ENCODE measurements at places on chromosomes 16 and 17.

- no peak for DNase-seq
These were observed 27.6 kb upstream of the CIBAR2 start for GRCh38 chr16:85139881-85140339.

DNA sequence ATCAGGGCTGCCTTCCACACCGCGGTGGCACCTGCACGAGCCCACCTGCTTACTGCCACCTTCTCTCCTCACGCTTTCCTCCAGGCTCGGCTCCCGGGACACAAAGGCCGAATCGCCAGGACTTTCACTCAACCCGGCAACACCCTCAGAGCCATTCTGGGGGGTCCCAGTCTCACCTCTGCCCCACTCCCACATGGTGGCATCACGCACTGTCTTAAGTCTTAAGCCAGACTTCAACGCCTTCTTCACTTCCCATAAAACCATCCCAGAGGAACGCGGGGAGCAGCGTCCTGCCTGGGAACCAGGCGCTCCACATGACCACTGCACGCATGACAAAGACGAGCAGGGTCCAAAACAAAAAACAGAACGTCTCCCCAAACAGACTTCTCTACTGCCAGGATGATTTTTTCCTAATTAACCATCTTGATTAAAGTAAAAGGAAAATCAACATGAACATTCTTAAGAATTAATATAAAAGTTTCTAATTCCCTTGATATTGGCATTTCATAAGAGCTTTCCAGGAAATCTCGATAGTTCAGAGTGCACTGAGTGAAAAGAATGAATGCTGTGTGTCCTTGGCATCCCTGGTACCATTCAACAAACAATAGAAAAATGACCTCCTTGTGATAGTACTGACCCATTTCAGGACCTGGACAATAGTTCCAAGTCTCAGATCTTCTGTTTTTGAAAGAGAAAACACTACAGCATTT is 2.6 kb downstream of the CANT1 start:
- DNase-seq = no peak

GRCh38 chr16:82754716-82755513 is 128.1 kb downstream of the CDH13 start:
- no peak for DNase-seq

DNA sequence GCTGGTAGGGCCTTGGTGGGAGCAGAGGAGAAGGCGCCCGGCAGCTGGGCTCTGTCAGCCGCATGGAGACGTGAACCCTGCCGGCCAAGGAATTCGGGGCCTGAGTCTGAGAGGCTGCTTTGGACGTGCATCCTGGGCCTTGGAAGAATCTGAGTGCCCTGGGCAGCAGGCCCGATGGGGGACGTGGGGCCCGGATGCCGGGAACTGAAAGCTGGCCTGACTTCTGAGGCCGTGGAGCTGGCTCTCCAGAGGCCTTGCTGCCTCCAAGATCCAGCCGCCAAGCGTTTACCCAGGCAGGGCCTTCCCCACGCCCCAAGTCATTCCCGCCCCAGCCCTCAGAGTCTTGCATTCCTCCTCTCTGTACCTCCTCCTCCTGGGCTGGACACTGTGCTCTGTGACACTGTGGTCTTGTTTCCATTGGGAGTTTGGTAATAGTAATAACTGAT is 37.2 kb downstream of the NKD1 start:
- no peak for DNase-seq

- DNase-seq = no peak
These were observed 13.3 kb downstream of the CNEP1R1 start for GRCh38 chr16:50038286-50038685.

DNA sequence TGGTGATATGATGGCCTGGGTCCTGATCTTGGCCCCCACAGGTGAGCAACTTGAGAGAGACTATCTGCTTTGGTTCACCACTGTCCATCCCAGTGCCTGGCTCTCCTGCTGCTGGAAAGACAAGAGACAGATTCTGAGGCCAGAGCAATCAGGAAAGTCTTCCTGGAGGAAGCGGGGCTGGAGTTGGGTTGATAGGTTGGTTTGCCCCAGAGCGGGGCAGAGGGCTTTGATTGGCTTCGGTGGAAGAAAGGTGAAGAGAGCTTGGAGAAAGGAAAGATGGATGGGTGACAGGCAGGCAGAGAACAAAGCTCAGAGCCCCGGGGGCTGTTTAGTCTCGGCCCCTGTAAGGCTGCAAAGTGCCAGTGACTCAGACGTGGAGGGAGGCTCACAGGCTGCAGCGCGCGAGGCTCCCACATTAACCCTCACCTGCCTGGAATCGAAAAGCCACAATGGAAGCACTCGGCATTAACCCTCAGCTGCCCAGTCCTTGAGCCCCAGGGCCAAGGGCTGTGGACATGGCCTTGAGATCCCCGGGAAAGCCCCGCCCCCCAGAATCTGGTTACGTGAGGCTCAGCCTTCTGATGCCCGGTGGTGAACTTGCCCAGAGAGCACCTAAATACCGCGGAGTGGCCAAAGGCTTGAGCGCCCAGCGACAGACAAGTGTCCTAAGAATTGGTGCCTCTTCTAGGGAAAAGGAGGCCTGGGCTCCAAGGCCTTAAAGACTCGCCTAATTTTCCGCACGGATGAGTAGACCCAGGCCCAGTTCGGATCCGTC is 996 bp upstream of the CPNE2 start:
- DNase-seq = no peak

DNA sequence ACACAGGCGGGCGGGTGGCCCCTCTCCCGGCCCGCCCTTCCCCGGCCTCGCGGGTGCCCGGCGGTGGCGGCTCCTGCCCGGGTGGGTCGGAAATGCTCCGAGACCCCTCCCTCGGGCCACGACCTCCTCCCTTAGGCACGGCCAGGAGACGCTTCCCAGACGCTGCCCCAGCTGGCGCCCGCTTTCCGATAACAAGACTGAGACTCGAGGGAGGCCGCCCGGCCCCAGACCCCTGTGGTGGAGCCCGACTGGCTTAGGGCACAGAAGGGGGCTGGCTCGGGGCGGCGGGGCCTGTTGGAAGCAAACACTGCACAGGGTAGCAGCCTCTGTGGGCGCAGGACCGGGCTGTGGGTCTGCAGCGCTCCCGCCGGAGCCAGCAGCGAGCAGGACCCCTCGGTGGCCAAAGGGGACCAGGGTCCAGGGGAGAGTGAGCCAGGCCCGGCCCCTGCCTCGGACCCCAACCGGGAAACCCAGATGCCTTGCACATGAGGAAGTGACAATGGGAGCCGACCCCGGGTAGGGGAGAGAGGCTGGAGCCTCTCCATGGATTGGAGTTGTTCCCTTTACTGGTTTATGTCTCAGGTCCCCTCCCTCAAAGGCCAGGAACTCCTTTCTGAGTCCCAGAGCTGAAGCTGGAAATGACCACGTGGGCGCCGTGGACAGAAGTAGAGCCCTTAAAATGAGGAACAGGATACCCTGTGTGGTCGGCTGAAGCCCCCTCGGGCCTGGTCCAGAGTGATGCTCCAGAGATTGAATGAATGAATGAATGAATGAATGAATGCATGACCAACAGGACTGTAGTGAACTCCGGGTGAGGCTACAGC is 19.8 kb upstream of the ADCY7 start:
- DNase-seq = no peak

GRCh38 chr17:32486701-32487472 is at the start of gene CDK5R1:
Gene CDK5R1 (plus strand): TSS chr17:32486993. CDS start chr17:32487621, 628 bp downstream.
- DNase-seq = no peak

DNA sequence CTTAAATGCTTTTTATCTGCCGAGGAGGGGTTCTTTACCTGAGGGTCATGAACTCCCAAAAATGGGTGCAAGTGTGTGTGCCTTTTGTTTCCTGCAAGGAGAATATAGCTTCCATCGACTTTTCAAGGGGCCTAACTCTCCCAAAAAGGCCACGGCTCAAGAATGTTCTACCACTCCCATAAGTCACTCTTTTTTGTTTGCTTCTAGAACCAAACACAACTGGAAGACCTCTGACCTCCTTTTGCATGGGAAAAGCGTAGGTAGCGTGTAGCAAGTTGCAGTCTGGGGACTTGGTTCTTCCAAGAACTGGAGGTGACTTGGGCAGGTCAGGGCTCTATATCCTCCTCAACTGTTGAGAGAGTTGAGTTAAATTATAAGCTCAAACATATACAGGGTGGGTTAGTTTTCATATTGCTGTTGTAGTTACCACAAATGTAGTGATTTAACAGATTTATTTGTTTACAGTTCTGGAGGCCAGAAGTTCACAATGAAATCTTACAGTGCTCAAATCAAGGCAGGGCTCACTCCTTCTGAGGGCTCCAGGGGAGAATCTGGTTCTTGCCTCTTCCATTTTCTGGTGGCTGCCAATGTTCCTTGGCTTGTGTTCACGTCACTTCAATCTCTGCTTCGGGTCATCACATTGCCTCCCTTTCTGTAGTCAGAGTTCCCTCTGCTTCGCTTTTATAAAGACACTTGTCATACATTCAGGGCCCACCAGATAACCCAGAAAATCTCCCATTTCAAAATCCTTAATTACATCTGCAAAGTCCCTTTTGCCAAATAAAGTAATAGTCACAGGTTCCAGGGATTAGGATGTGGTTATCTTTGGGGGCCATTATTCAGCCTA is 1.4 kb downstream of the TMEM97 start:
- no peak for DNase-seq

DNA sequence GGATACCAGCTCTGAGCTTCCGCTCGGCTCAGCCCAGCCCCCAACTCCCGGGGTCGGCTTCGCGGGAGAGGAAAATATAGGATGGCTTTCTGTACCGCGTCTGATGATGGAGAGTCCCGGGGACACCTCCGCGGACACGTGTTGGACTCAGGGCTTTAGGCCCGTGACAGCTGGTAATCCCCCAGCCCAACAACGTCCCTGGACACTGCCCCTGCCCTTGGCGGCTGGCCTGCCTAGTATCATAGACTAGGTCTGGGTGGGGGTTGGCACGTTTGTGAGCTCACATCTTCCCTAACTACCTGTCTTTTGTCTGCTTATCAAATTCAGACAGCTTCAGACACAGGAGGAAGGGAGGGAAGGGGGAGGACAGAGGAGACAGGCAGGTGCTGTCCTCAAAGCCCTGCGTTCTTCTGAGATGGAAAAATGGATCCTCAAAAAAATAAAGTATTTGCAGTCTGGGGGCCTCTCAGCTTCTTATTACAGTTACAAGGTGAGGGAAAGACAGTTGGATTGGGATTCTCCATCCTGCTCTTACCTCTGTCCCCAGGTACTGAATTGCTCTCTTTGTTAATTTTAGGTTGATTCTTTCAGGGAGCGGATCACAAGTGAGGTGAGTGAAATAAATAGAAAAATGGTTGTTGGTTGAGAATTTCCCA is 698 bp downstream of the PSME3 start:
- DNase-seq = no peak

DNA sequence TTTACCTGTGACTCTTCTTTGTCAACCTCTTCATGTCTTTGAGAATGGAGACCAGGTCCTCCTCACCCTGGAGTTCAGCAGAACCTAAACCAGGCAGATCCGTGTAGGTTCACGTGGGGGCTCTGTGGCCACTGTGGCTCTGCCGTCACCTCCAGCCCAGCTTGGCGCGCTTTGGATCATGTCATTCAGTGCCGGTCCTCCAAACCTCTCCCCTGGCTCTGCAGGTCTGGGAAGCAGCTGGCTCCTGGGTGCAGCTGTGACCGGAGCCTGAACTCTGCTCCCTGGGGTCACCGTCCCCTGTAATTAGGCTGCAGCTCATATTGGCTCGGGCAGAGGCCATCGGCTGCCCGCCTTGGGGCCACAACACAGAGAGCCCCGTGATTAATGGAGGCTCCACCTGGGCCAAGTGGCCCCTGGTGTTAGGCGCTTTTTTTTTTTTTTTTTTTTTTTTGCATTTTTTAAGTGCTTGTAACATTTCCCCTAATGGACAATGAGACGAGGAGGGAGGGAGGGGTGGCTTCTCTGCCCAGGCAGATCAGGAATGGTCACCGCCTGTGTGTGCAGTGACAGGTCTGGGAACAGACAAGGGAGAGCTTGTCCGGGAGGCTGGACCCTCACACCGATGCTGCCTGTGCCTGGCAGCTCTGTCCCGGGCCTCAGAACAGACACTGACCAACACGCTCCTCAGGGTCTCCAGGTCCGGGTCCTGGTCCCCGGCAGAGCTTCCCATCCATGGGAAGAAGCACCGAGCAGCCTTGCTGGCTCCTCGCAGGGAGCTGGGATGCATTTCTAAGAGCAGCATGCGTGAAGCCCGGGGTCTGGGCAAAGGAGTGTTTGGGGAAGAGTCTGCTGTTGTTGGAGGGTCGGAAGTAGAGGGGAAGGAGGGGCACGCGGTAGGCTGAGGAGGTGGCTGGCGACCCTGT is 247.9 kb downstream of the SEC14L1 start:
- no peak for DNase-seq

GRCh38 chr16:25838724-25839186 is 147.0 kb downstream of the HS3ST4 start:
- DNase-seq = peak; percentile 71

GRCh38 chr17:8628172-8628571 is 2.4 kb downstream of the MYH10 start:
- no peak for DNase-seq

DNA sequence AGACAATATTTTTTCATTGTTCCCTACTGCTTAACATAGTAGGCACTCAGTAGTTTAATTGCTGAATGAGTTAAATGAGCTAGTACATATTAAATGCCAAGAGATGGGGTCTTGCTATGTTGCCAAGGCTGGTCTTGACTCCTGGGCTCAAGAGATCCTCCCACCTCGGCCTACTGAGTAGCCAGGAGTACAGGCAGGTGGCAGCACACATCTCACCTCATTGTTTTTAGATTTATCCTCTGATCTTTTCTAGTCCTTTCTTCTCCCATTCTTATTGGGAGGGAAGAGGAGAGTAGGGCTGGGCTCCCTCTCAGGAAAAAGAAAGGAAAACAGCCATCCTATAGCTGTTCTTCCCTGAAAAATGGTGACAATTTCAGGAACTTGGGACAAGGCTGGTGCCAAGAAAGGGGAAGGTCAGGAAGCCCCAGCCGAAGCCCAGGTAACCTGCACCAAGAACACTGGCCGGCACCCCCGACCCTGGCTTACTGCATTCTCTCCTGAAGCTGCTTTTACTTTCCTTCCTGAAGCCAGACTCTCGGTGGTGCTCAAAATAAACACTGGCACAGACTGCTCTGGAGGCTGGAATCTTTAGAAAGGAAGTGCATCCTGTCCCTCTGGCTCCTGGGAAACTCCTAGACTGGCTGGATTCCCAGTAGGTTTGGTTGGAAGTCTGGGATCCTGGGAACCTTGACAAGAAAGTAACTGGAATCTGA is 2.7 kb downstream of the TNFAIP1 start:
- DNase-seq = no peak

- DNase-seq = no peak
These were observed 4.8 kb downstream of the HSPB9 start for GRCh38 chr17:42127414-42127813.

- DNase-seq = no peak
These were observed 50.8 kb downstream of the RPH3AL start for GRCh38 chr17:301681-302299.

DNA sequence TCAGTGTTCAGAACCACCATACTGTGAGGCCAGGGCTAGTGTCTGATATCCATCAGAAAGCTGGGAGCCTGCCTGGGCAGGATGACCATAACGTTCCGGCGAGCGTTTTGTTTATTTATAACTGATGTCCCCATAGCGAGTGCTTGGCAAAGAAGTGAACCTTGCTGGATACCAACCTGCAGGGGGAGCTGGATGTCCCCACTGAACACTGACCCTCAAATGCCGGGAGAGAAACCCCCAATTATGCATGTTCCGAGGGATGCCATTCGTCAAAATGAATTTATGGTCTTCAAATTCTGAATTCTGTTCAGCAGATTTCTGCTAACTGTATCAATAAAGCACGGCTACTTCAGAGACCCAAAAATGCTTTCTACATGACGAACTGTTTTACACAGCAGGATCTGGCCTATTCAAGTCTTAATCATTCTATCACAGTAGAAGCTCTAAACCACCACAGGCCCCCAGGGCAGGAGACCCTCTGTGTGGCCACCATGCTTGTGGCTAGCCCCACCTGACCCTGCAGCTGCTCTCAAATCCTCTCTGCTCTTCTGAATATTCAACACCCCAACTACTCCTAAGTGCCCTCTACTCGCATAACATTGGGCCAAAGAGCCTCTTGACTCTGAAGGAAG is 15.2 kb downstream of the MED24 start:
- DNase-seq = no peak
